Activated CD4-positive, alpha-beta T cell treated with anti-CD3 and anti-CD28 coated beads for 4 hours (primary cell): ENCODE measurements at places on chromosomes 3 and 15.

DNA sequence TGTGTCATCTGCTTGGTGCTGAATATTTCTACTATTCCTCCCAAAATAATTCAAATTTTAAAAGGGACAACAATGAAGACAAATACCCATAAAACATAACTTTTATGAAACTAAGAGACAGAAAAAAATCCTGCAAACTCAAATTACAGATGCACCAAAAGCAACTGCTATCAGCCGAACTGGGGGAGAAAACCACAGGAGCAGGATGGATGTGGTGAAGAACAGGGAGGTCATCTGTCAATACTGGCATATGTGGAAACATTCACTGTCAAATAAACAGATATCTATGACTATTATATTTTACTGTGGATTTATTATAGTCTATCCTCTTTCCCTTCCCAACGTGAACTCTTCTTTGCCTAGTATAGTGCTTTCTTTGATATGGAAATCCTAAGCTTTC, 53.3 kb upstream of the CPOX start:
- DNase-seq, result no peak

DNA sequence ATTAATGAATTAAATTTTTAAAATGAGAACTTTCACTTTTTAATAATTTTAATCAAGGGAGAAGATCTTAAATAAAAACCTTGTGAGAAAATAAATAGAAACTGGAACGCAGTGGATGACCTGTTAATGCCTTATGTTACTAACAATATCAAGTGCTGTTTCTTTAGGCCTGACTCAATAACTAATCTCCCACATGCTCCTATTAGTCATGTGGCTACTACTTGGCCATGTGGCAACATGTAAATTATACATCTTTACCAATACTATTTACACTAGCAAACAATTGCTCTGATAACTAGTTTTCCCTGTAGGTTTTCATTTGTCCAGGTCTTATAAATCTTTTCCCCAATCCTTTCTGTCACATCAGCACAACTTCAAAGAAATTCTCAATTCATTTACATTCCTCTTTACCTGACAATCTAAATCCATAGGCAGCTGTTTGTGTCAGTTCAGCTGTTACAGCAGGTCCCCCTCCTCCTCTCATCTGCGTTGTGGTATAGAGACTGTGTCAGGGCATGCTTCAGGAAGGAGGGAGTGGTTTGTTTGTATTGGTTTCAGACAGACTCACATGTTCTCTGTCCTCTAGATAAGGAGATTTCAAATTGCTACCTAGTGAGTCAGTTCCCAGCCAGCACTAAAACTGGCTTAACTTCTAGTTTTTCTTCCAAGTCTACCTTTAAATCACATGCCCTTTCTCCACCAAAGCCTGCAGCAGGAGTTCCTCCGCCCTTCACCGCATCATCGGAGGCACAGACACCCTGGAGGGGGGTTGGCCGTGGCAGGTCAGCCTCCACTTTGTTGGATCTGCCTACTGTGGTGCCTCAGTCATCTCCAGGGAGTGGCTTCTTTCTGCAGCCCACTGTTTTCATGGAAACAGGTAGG, 11.3 kb upstream of the C3orf52 start:
- no peak for DNase-seq

GRCh38 chr3:32913790-32914446, 37.5 kb upstream of the CCR4 start:
- DNase-seq, result no peak

- DNase-seq, result no peak
Observed at GRCh38 chr3:73575519-73575918, 49.2 kb downstream of the PDZRN3 start.
